ENCODE measurements at places on chromosomes 16 and 17.

DNA sequence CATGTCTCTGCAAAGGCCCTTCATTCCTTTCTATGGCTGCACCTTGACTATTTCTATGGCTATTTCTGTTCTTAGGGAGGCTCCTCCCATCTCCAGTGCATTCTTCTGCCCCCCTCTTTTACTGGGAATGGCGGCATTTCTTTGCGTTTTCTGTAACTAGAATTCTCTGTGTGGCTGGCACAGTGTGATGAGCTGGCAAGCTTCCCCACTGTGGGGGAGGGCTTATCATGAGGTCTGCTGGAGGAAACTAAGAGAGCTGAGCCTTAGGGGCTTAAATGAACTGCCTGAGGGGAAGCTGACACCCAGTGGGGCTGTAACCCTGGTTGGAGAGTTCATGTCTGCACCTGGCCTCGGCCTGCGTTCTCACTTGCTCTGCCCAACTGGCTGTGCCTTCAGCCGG, 1.5 kb upstream of the CARD14 start:
- no peak for DNase-seq

GRCh38 chr16:80059836-80060235, 459.3 kb upstream of the MAF start:
- no peak for DNase-seq

DNA sequence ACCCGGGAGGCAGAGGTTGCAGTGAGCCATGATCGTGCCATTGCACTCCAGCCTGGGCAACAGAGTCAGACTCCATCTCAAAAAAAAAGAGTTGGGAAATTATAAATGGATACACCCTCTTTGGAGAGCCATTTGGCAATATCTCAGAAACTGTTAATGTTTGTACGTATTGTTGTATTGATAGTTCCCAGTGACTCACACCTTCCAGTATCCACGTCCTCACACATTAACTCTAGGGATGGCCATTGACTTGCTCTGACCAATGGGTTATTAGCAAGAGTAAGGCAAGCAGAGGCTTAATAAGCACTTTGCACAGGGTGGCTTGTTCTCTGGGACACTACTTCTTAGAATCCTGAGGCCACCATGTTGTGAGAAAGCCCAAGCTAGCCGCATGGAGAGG, 107.6 kb upstream of the LHX1 start:
- DNase-seq = no peak

GRCh38 chr17:77528516-77529327, 388.0 kb downstream of the SEC14L1 start:
- peak; percentile 79 for DNase-seq

- no peak for DNase-seq
These were observed 36.3 kb downstream of the MARF1 start for GRCh38 chr16:15606518-15607220.

All from SK-N-DZ (cell line).